Inflammatory macrophage treated with lipopolysaccharide for 4 hours (primary cell): ENCODE measurements at places on chromosomes 3 and 15.

DNA sequence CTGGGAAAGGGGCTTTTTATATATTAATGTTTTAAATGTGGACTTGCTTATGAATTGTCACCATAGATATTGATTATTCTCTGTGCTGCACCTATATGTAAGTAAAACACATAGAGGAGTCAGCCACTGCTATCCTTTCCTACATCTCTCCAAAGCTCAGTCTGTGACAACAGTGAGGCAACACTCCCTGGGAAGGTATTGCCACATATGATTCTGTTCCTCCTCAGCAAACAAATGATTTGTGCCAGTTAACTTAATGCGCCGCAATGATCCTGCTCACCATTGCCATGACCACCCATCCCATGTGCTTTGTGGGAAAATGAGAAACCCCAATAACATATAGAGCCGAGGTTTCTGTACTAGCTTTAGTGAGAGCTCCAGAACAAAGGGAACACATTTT is 75.1 kb upstream of the FBN1 start:
- no peak for DNase-seq

- no peak for DNase-seq
Observed at GRCh38 chr15:57464480-57464879, 88.2 kb downstream of the CGNL1 start.

GRCh38 chr15:51589881-51590568 is 32.5 kb downstream of the DMXL2 start:
- DNase-seq: peak; percentile 63

- DNase-seq: no peak
Observed at GRCh38 chr3:105466495-105467404, 100.0 kb downstream of the ALCAM start.

DNA sequence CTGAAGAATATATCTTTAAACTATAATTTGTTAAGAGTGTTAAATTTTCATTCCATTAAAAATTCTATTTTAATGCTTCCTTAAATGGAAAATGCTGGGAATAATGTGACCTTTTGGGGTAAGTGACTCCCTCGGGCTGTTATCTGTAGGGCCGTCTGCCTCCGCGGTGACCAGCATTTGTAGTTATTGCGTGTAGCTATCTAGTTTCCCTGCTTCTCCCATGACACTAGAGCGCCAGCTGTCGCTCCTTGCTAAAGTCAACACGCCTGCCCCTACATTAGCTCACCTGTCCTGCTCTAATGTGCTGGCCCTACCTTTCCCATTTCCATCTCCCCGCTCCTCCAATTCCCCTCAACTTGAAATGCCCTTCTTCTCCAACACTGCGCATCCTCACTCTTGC is 12.4 kb upstream of the CHRM5 start:
- no peak for DNase-seq

DNA sequence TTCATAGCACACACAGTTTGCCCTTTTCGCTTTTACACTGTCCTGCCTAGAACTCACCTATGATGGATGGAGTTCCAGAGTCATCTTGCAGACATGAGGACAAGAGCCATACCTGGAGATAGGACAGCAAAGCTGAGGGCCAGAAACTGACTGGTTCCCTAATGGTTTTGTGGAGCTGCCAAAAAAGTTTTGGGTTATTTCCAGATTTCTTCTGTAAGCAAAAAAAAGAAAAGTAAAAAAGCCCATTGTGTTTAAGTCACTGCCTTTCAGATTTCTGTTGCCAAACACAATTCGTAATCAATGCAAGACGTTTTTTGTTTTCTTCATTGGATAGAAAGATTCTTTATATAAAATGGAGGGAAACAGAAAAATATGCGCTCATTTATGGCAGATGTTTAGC is 42.4 kb upstream of the KY start:
- DNase-seq: no peak

DNA sequence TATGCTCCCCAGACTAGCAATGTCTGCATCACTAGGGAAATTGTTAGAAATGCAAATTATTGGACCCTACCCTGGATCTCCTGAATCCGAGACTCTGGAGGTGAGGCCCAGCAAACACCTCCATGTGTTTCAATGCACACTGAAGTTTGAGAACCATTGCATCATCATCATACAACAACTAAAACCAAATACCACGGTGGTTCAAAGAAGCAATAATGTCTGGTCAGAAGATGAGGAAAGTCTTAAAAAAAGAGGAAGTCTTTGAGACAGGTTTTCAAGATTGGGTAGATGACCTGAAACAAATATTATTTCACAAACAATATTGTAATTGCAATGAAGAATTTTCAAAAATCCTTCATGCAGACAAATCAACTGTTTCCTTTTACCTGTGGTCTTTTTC is 60.3 kb upstream of the TRA2B start:
- DNase-seq: no peak

- DNase-seq: no peak
Observed at GRCh38 chr3:30750967-30751366, 143.5 kb downstream of the GADL1 start.

- DNase-seq: no peak
Observed at GRCh38 chr3:190877925-190878324, 15.4 kb upstream of the GMNC start.

- DNase-seq: no peak
Observed at GRCh38 chr3:64748244-64748904, 60.6 kb upstream of the ADAMTS9 start.

- no peak for DNase-seq
Observed at GRCh38 chr15:61153291-61153690, 75.8 kb downstream of the RORA start.

- DNase-seq: no peak
Observed at GRCh38 chr3:134395103-134395502, 20.9 kb upstream of the AMOTL2 start.

GRCh38 chr3:118938183-118938961 is 96.3 kb downstream of the IGSF11 start:
- DNase-seq: no peak

DNA sequence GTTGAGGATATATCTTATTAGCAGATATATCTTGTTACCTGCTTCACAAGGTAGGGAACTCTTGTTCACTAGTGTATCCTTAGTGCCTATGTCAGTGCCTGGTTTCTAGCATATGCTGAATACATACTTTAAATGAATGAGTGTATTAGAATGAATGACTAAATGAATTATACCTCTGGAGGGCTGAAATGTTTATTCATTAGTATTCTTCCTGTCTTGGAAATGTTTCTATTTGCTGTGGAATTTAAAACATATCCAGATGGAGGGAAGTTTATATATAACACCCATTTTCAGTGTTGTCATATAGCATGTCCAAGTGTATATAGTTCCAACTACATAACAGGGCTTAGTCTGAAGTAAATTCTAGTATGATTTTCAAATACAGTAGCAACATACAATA is 581.5 kb downstream of the TBL1XR1 start:
- DNase-seq: no peak

GRCh38 chr3:23923786-23924185 is 6.9 kb downstream of the RPL15 start:
- DNase-seq: no peak

DNA sequence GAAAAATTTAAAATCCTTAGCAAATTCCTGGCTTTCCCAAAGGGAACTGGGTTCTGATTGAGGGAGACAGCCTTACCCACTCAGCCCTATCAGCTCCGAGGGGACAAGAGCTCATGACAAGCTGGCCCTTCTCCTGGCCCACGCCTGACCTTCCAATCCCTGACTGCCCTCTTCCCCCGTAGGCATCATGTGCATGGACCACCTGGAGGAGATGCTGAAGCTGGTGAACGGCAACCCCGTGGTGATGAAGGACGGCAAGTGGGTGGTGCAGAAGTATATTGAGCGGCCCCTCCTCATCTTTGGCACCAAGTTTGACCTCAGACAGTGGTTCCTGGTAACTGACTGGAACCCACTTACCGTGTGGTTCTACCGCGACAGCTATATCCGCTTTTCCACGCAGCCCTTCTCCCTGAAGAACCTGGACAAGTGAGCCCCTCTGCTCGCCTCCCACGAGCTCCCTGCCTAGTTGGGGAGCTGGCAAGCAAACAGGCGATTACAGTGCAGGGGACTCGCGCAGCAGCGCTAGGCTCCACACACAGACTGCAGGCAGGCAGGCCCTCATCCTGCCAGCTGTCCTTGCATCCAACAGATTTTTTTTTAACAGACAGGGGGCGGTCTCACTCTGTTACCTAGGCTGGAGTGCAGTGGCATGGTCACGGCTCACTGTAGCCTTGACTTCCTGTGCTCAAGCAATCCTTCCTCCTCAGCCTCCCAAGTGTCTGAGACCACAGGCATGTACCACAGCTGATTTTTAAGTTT is 16.8 kb downstream of the RPUSD3 start:
- peak; percentile 12 for DNase-seq

DNA sequence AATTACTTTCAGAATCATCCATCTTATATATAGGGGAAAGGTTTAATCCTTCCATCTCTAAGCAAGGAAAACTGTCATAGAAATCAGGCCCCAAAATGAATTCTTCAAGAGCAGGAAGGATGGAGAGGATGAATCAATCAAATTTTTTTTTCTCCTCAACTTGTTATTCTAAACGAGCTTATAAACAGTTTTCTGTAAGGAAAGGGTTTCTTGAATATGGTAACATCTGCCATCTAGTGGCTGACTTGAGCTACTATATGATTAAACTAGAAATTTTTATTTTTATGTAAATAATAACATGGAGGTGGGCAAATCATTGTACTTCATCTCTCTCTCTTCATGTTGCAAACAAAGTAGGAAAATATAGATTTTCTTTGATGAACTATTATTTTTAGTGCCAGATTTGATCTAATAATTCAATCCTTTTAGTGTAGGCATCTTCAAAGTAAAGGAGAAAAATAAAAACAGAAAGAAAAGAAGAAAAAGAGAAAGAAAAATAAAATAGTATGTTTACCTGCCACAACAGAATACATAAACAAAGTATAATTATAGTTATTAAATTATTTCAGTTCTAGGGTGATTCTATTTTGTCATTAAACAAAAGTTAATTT is 146.6 kb downstream of the SERPINI1 start:
- DNase-seq: peak; percentile 65

- no peak for DNase-seq
Observed at GRCh38 chr15:81780966-81781365, 264.9 kb downstream of the MEX3B start.

DNA sequence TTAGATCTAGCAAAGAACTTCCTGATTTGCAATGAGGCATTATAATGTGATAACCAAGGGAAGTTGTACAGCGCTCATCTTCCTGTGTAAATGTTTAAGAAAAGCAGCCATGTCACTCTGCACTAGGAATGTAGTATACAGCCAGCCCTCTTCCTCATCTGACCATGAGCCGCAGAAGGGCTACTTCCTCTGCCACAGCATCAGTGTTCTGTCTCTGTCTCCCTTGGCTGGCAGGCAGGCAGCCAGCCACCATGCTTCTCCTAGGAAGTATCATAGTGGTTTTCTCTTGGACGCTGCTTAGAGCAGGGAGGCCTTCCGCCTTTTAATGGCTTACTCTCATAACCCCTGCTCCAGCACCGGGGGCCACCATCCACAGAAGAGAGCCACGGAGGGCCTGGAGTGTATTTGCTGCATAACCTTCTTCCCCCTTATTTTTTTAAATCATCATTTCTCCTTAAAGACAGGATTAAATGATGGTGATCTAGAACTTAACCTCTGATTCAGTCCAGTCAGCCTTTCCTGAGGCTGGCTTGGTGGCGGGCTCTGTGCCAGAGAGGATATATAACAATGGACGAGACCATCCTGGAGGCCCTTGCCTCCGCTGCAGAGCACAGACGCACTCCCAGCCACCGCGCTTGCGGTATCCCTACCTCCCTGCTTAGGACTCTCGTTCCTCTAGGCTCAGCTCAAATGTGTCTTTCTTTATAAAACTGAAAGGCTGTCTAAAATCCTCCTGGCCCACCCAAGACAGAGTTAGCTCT is 57.3 kb upstream of the PLXNA1 start:
- DNase-seq: peak; percentile 85

- no peak for DNase-seq
Observed at GRCh38 chr3:151351648-151352047, 22.3 kb upstream of the P2RY13 start.

GRCh38 chr3:63911509-63911872 is 692 bp downstream of the SCAANT1 start:
- DNase-seq: peak; percentile 20

DNA sequence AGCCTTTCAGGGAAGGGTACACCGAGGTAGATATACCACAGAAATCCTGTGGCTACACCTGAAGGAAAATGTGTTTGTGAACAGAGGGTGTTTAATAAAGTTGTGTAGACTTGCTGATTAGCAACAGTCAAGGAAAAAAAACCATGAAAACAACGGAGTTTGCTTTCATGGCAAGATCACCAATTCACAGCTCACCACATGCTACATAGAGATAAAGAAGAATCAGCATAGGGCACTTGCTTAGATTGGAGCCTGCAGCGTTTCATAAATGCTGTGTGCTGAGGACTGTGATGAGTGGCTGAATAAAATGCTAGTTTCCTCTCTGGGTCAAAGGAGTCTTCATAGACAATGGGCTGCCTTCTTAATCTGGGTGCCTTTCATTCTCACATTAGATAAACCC is 257.6 kb downstream of the SLC9A9 start:
- no peak for DNase-seq

- DNase-seq: no peak
Observed at GRCh38 chr3:190597291-190597690, 83.4 kb downstream of the IL1RAP start.

DNA sequence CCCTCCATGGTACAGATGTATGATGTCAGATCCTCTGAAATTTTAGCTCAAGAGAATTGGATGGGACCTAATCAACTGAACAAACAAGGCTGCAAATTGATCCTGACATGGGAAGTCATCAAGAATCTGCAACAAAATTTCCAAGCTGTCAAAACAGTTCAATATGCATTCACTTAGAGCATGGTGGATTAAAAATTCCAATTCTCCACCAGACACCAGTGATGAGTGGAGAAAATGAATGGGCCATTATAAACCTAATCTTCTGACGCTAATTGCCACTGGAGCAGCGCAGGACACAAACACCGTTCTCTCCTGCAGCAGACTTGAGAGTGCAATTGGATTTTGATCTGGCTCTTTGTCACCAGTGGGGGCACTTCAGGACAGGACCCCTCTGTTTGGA is 94.2 kb downstream of the MINAR1 start:
- no peak for DNase-seq

GRCh38 chr15:90097475-90097874 is 4.8 kb downstream of the IDH2 start:
- peak; percentile 70 for DNase-seq

- no peak for DNase-seq
Observed at GRCh38 chr3:143363949-143364348, 244.4 kb downstream of the CHST2 start.

DNA sequence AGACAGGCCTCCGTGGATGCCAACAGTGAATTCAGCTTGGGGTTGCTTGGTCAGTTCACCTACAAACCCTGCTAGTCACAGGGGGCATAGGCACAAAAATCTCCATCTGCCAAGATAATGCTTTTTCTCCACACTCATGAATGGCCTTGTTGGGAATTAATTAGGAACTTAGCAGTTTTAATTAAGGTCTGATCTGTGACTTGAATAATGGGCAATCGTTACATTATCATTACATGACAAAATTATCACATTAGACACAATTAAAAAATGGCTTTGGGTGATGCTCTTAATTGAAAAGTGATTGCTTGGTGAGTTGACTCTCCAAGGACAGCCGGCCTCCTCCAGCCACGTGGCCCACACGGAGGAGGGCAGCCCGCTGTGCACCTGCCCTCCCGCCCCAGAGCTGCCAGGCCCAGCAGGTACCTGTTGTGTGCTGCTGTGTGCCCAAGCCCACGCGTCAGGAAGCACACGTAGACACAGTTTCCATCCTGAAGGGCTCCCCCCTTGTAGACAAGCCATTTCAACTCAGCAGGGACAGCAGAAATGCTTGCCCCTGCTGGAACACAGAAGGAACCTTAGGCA is 274.2 kb downstream of the OCA2 start:
- no peak for DNase-seq
